ENCODE measurements at places on chromosomes 4 and X.

DNA sequence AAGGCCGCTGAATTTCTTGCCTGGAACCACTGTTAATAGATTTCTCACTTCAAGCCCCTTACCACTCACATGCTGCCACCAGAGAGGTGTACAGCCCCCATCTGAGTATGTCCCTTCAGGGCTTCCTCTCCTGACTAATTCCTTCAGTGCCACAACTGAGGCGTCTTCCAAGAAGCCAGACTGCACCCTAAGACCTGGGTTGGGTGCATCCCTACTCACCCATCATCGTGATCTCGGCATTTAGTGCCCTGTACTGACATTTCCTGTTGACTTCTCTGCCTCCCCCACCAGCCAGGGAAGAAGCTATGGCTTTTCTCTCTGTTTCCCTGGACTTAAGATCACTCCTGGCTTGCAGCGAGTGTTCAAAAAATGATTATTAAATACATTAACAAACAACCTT lies 40.4 kb upstream of the MAP3K15 start:
- DNase-seq, result no peak

DNA sequence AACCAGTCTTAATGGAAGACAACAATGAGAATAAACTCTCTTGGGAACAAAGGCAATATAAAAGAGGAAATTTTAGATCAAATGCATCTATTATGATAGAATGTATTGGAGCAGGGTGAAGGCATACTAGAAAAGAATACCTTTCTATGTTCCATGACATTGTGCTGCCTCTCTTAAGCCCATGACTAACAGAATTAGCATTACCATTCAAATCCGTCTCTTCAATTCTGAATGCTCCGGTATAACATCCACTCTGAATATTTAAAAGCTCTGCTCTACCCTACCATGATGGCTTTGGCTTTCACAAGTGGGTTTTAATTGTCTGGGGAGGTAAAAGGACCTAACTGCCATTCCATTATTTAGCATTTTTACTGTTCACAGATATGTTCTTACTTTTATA lies 1878.4 kb downstream of the ARAP2 start:
- DNase-seq, result no peak

- no peak for DNase-seq
Observed at GRCh38 chrX:148599404-148599803, 99.0 kb downstream of the AFF2 start.

DNA sequence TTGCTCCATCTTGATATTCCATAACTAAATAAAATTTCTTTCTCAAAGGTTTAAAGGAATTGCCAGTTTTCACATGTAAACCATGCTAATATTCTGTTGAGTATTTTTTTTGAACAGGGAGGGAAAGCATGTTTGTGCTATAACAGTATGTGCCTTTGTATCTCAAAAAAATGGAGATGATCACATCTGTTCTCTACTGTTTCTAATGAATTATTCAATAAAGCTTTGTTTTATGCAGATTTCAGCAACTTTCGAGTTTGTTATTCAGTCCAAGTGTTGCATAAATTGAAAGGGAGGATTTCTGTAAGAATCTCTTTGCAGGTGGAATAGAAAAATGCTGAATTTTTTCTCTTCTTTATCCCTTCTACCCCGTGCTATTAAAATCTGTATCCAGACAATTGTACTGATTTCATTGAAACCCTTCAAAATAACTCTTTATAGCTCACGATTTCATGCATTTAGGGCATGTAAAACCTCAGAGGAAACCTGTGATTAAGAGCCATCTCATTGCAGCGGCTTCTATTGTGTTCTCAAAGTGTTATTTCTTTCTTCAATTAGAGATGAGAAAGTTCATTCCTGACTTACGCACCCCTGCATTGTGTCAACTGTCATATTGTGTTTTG lies 42.1 kb downstream of the NEIL3 start:
- DNase-seq, result no peak

Data from naive B cell (primary cell).